ENCODE measurements at places on chromosomes 1 and 21. TPM values are rescaled to one million over a fixed set of nuclear protein-coding genes. Genes with fewer than 3 reads are reported as not detected.

The VSIG8 gene
- total RNA-seq, result 2.5 TPM

GRCh38 chr1:56295949-56296929 lies 283.1 kb downstream of the PLPP3 start:
- no peak overlapping the region for H3K27ac ChIP-seq
- no peaks in the 10 kb centered on the region for H3K27me3 ChIP-seq
- no peaks in the 10 kb centered on the region for H3K4me1 ChIP-seq

DNA sequence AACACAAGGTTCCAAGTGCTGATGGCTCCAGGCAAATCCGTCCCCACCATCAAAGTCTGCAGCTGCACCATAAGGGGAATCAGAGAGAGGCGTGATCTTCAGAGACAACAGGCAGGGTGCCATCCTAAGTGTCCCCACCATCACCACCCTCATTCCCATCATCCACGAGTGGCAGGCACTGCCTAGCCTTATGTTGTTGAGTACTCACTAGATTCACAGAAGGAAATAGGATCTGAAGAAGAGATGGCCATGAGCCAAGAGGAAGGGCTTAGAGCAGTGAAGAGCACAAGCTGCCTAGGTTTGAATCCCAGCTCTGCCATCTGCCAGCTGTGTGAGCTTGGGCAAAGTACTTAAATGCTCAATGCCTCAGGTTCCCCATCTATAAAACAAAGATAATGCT lies 207.3 kb upstream of the CSF3R start:
- H3K27ac ChIP-seq, result no peak overlapping the region
- no peak for DNase-seq
- H3K4me3 ChIP-seq, result no peak overlapping the region
- H3K4me1 ChIP-seq, result no peaks in the 10 kb centered on the region
- H3K27me3 ChIP-seq, result peaks cover 74% of the 10 kb centered on the region
- no peaks in the 10 kb centered on the region for H3K36me3 ChIP-seq

DNA sequence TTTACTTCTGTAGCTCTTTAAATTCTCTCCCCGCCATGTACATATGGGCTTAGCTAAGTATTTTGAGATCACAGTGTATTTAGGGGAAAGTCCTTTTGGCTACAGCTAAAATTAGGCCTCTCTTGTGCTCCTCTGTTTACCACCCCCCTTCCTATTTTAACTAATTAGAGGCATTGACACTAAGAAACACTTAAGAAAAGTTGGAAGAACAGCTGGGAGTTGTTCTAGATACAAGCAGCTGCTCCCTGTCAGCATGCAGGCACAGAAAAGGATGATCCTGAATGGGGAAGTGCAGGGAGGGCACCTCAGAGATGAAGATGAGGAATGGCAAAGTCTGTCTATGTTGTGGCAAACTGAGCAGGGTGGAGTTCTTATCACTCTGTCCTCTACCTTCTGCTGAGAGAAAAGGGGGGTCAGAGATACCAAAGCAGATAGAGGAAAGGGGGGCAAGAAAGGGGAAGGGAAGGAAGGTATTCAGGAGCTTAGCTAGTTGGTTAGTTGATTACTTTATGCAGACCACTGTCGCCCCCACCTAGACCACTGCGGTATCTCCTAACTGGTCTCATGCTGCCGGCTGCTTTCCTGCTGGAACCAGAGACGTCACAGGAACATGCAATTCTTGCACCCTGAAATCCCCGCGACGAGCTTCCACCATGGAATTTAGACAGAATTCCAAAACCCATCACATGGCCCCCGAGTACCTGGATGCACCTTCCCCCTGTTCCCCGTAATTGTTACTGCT lies 82.4 kb upstream of the HOOK1 start:
- H3K36me3 ChIP-seq, result no peaks in the 10 kb centered on the region
- H3K27me3 ChIP-seq, result no peaks in the 10 kb centered on the region
- H3K4me1 ChIP-seq, result peaks cover 46% of the 10 kb centered on the region

GRCh38 chr1:84703431-84703830 lies 13.2 kb upstream of the SSX2IP start:
- DNase-seq, result no peak
- no peaks in the 10 kb centered on the region for H3K36me3 ChIP-seq
- H3K27me3 ChIP-seq, result no peaks in the 10 kb centered on the region
- H3K4me3 ChIP-seq, result no peak overlapping the region

DNA sequence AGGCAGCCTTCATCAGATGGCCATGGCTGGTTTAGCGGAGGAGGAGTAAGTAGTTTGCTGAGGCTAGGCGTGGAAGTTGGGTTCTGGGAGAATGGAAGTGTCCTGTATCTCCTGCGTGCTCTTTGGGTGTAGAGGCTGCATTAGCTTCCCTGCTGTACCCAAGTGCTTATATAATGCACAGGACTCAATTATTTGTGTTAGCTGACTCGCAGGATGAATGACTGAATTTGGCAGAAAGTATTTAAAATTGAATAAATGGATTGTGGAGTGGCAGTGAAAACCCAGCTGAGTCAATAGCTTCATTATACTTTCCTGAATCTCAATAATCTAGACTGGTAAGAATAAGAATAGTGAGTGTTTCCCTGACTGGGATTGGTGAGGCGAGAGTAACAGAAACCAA lies 13.8 kb downstream of the DNTTIP2 start:
- H3K36me3 ChIP-seq, result peaks cover 24% of the 10 kb centered on the region
- no peak for DNase-seq
- H3K4me1 ChIP-seq, result no peaks in the 10 kb centered on the region

Data from stomach (tissue), 19 donors.